Fibroblast of skin of right quadriceps (primary cell): ENCODE measurements at places on chromosomes 2 and 18.

DNA sequence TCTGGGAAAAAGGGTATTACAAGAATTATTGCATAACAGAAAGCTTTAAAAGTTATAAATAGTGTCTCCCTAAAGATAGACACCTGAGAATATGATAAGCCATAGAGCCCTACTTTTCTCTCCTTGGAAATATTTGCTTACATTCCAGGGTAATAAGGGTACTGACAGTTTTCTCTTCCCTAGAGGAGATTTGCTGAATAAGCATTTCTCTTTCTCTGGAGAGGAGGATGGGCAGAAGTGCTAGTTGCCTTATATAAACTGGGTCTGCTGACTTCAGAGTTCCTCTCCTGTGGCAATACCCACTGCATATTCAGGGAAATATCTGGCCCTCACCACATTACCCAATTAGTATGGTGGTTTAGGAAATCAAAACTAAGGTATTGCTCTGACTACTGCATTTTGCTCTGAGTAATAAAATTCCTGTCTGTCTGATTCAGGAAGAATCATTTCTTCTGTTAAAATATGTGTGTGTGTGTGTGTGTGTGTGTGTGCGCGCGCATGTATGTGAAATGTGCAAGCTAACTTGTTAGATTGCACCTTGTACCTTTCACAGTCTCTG, 1391.3 kb downstream of the DSC3 start:
- peak; percentile 48 for DNase-seq

GRCh38 chr2:150472511-150472899, 15.0 kb downstream of the RND3 start:
- DNase-seq: peak; percentile 84

DNA sequence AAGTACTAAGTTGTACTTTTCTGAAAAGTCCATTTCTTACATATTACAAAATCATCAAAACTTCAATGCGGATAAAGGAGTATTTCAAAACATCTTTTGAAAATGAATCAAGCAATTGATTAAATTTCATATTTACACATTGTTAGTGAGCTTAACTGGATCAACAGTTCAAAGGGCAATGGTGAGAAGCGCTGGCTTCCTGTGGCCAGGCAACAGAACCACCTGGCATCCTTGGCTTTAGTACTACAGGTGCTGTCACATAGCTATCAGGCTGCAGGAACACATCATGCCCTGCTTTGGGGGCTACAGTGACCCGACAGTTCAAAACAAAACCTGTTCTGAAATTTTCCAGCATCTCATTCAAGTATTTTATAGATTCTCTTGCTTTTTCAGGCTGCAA, 59.2 kb downstream of the SMAD2 start:
- no peak for DNase-seq

DNA sequence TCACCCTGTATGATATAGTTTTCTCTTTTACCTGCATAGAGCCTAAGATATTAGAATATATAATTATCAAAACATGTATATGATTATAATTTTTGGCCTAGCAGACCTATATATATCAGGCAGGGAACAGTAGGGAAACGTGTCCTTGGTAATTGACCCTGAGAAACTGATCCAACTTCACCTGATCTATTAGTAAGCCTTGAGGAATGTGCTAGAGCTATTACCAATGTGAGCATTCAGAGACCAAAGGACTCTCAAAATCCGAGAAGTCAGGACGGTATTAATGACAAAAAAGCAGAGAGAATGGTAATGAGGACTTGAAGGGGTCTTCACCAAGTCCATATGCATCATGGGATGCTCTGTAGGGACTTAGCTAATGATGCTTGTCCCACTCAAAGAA, 571.9 kb downstream of the CPS1 start:
- no peak for DNase-seq
